ENCODE measurements at places on chromosomes 3 and 15.

DNA sequence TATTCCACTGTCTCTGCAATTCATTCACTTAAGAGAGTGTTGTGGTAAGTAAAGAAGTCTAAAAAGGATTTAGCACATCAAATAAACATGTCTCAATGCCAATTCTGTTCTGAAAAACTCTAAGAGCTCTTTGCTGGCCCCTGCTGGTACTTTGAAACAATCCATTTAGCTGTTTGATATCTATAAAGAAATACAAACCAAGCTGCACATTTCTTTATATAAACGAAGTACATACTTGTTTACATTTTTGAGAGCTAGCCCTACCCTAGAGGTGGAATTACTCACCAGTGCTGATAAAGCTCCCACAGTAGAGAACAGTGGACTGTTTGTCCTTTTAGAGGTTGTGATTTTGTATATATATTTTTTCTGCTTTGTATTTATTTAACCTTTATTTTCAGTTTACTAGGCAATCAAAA is 75.5 kb downstream of the NEDD4 start:
- no peaks in the 10 kb centered on the region for H3K27me3 ChIP-seq
- no peak overlapping the region for H3K4me3 ChIP-seq
- peak; percentile 23 for DNase-seq
- no peaks in the 10 kb centered on the region for H3K36me3 ChIP-seq
- H3K27ac ChIP-seq, result peak overlapping the region; percentile 58
- H3K4me1 ChIP-seq, result peaks cover 9% of the 10 kb centered on the region

GRCh38 chr3:114035896-114036295 is 20.4 kb downstream of the CCDC191 start:
- no peaks in the 10 kb centered on the region for H3K36me3 ChIP-seq
- no peak overlapping the region for H3K4me3 ChIP-seq
- no peaks in the 10 kb centered on the region for H3K4me1 ChIP-seq

GRCh38 chr3:179695672-179696313 is 43.0 kb downstream of the USP13 start:
- H3K4me1 ChIP-seq, result no peaks in the 10 kb centered on the region
- no peak overlapping the region for H3K4me3 ChIP-seq
- H3K27me3 ChIP-seq, result no peaks in the 10 kb centered on the region
- no peak overlapping the region for H3K27ac ChIP-seq
- no peak for DNase-seq

DNA sequence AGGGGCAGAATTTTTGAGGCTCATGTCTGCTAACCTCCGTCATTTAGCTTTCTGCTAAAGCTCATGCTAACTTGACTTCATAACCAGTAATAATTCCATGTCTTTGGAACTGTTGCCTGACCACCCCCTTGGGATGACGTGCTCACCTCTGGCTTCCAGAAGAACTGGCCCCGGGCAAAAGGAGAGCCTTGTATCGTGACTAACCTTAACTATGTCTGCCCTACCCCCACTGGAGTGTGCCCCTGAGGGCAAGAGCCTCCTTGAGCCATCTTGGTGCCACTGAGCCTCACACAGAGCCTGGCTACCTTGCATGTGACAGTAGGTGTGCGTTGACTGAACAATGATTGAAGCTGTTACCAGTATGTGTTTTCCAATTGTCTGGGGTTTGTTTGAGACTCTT is 4.7 kb downstream of the LRRK1 start:
- 0 out of 2 replicates have a peak, but pooled peaks cover 12% of the 10 kb centered on the region for H3K36me3 ChIP-seq
- no peak overlapping the region for H3K27ac ChIP-seq
- no peak overlapping the region for H3K4me3 ChIP-seq
- H3K4me1 ChIP-seq, result 0 out of 2 replicates have a peak, but pooled peaks cover 6% of the 10 kb centered on the region

GRCh38 chr15:78790027-78790426 is 21.2 kb downstream of the ADAMTS7 start:
- H3K4me3 ChIP-seq, result no peak overlapping the region
- H3K4me1 ChIP-seq, result no peaks in the 10 kb centered on the region
- no peak overlapping the region for H3K27ac ChIP-seq
- no peaks in the 10 kb centered on the region for H3K36me3 ChIP-seq
- H3K27me3 ChIP-seq, result peaks cover 5% of the 10 kb centered on the region

- peak overlapping the region; percentile 43 for H3K27ac ChIP-seq
- H3K4me3 ChIP-seq, result no peak overlapping the region
- H3K4me1 ChIP-seq, result peaks cover 15% of the 10 kb centered on the region
- no peaks in the 10 kb centered on the region for H3K27me3 ChIP-seq
- H3K36me3 ChIP-seq, result no peaks in the 10 kb centered on the region
- peak; percentile 41 for DNase-seq
These were observed 30.2 kb downstream of the TTBK2 start for GRCh38 chr15:42890161-42890913.

- no peaks in the 10 kb centered on the region for H3K36me3 ChIP-seq
- H3K4me1 ChIP-seq, result peaks cover 18% of the 10 kb centered on the region
- no peak for DNase-seq
- H3K27ac ChIP-seq, result no peak overlapping the region
- H3K4me3 ChIP-seq, result no peak overlapping the region
These were observed 213.9 kb downstream of the MTHFS start for GRCh38 chr15:79682851-79683288.

- H3K27me3 ChIP-seq, result peaks cover 6% of the 10 kb centered on the region
- no peak for DNase-seq
- H3K27ac ChIP-seq, result no peak overlapping the region
- no peaks in the 10 kb centered on the region for H3K36me3 ChIP-seq
These were observed 241.9 kb downstream of the IL20RB start for GRCh38 chr3:137199678-137200077.

DNA sequence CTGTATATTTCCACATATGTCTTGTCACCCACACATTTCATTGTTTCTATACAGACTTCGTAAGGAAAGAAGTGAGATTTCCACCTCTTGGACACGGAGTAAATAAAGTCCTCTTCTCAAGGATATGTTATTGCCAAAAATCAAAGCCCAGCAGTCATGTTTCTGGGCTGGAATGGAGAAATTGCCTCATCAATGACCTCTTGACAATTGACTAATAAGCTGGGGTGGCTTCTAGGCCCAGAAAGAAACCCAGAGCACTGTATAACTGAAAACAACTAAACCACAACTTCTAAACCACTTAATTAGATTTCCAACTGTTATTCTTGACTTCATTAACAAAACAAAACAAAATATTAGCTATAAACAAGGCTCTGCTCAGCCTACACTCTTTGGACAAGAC is 56.4 kb upstream of the SLC24A5 start:
- no peak overlapping the region for H3K4me3 ChIP-seq
- DNase-seq, result no peak
- H3K4me1 ChIP-seq, result no peaks in the 10 kb centered on the region
- H3K27ac ChIP-seq, result no peak overlapping the region

DNA sequence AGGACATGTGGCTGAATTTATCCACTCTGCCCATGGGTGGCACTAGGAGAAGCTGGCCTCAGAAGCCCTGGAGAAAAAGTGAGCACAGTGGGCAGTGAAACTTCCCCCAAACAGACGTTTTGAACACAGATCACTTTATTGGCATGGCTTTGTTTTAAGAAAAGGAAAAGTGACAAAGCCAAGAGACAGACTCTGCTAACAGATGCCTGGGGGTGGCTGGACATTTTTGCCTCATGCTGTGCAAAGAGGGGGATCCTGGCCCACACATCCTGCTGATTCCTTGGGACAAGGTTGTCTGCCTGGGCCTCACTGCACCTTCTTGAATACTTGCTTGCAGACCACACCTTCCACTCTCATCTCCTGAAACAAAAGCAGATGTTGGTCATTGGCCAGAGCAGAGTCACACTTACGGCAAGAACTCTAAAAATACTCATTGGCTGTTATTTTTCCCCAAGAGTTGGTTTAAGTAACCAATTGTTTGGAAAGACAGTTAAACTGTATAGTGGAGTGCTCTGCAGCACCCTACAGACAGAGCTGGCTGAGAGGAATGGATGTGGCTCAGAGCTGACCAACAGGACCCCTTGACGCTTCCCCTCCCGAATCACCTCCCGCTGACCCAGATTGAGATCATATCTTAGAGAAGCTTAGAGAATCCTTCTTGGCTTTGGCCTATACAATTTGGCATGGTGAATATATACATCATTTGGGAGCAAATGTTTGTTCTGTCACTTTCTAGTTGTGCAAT is 22.0 kb downstream of the RBP1 start:
- H3K27me3 ChIP-seq, result no peaks in the 10 kb centered on the region
- DNase-seq, result no peak
- no peaks in the 10 kb centered on the region for H3K36me3 ChIP-seq
- no peak overlapping the region for H3K4me3 ChIP-seq
- no peaks in the 10 kb centered on the region for H3K4me1 ChIP-seq

- H3K4me1 ChIP-seq, result no peaks in the 10 kb centered on the region
- no peak overlapping the region for H3K4me3 ChIP-seq
- no peaks in the 10 kb centered on the region for H3K27me3 ChIP-seq
These were observed 979.3 kb downstream of the IGSF11 start for GRCh38 chr3:118055381-118055780.

DNA sequence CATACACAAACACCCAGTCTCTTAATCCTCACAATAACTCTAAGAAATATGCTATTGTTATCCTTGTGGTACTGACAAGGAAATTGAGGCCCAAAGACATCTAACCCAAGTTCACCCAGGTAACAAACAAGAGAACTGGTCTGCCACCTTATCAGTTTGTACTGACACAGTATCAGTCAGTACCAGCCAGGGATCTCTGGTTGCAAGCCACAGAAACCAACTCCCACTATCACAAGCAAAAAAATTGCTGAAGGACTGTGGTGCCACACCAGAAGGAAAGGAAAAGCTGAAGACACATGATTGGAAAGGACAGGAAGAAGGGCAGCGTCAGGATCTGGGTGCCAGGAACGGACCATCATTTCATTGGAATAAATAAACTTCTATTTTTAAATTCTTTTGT is 63.8 kb upstream of the GLCE start:
- H3K27ac ChIP-seq, result no peak overlapping the region
- DNase-seq, result no peak

- no peak for DNase-seq
- H3K27ac ChIP-seq, result no peak overlapping the region
- H3K36me3 ChIP-seq, result no peaks in the 10 kb centered on the region
- H3K4me3 ChIP-seq, result no peak overlapping the region
These were observed 60.5 kb downstream of the SPTSSB start for GRCh38 chr3:161310649-161311423.

Data from PC-9 (cell line).